Fibroblast of mammary gland (primary cell): ENCODE measurements at places on chromosomes 7 and 10.

GRCh38 chr7:101749891-101750290, 67.5 kb upstream of the CUX1 start:
- DNase-seq = no peak

DNA sequence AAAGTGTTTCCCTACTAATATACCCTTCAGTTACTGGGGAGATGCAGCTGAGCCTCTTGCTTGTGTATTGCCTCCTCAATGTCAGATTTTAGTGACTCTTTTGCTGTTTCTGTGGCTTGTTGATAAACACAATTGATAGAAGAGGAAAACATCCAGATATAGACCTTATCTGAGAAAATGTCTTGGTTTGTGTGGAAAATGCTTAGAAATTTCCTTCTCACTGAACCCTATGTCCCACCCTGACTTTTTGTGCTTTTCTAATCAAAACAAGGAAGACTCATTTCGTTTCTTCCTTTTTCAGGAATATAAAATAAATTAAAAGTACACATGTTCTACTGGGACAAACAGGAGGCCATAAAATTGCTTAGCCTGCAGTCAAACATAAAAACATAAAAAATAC, 257.5 kb downstream of the PHF14 start:
- DNase-seq = no peak

GRCh38 chr10:71761541-71762113, 11.7 kb downstream of the VSIR start:
- DNase-seq = no peak

- peak; percentile 5 for DNase-seq
Measured at GRCh38 chr10:127563718-127564553, 14.8 kb downstream of the NPS start.

- DNase-seq = peak; percentile 98
Measured at GRCh38 chr7:46385662-46386309, 464.7 kb upstream of the IGFBP3 start.

DNA sequence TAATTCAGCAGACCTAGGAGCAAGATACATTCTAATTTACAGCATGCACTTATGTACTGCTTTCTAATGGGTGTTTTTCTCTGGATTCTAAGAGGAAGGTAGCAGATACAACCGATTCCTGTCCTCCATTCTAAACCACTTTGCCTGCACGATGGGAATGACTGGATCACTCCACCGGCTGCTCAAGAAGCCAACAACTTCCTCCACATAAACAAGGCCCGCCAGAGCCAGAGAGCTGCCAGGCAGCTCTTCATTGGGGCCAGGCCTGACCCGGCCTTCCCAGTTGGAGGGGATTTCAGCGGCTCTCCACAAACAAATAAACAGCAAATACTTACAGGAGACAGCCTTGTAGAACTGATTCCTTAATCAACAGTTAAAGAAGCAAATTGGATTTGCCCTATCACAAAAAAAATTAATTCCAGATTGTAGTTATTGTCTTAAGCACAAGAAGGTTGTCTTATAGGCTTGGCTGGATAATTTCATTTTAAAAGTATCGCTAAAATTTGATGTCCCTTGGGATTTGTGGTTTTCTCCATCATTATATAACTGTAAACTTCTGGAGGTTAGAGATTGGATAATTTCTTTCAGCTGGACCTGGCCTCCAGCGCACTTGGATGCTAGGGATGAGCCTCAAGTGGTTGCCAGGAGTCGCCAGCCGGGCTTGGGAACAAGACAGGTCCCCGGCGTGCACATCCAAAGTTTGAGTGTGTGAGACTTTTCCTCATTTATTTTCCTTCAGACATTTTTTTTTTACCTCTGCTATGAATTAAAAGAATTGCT, 20.9 kb downstream of the EBF3 start:
- DNase-seq = peak; percentile 41

GRCh38 chr10:45558425-45558824, 114.1 kb downstream of the ZFAND4 start:
- no peak for DNase-seq

DNA sequence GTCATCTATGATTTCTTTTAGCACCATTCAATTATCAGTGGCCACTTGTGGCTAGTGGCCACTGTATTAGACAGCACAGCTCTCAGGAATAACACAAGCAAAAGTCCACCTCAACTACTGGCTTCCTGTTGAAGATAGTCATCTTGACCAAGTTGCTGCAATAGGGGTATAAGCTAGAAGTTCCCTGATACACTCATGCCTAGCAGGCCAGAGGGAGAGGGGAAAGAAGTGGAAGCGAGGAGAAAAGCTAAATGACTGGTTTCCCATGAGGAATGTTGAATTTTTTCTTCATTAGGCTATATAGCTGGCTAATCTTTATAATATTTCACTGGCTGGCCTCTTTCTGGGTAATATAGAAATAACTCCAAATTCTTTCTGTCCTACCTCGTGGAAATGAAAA, 327.5 kb upstream of the MEOX2 start:
- no peak for DNase-seq

DNA sequence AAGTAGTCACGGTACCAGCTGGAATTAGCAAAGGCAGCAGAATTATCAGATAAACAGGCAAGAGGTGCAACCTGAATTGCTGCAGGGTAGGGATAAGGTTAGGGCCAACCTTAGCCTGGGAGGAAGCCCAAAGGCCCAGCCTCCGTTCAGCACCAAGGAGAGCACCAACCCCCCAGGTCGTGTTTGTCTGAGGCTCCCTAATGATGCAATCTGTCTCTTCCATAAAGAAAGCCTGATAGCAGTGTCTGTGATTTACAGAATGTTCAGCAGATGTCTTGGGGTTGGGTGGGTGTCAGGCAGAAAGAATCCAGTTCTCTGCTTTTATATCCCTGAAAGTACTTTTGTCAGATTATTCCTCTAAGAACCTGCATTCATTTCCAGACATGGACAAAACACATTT, 328.4 kb upstream of the AOAH start:
- DNase-seq = peak; percentile 44

- no peak for DNase-seq
Measured at GRCh38 chr7:132544999-132545398, 31.3 kb downstream of the PLXNA4 start.

DNA sequence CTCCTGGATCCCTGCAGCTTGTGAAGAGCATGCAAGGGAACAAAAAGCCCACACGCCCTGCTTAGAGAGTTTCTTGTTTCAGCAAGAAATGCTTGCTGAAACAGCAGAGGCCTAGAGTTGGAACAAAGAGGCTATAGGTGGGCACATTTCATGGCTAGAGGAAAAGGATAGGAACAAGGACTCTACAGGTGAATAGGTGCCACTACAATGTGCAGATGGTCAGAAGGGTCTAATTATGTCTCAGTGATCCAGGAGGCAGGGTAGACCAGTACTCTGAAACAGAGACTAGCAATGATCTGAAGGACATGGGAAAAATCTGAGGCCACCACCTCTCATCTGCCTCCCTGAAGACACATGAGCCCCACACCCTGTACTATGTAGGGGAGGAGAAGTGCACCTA, 609.0 kb downstream of the REEP3 start:
- DNase-seq = no peak

DNA sequence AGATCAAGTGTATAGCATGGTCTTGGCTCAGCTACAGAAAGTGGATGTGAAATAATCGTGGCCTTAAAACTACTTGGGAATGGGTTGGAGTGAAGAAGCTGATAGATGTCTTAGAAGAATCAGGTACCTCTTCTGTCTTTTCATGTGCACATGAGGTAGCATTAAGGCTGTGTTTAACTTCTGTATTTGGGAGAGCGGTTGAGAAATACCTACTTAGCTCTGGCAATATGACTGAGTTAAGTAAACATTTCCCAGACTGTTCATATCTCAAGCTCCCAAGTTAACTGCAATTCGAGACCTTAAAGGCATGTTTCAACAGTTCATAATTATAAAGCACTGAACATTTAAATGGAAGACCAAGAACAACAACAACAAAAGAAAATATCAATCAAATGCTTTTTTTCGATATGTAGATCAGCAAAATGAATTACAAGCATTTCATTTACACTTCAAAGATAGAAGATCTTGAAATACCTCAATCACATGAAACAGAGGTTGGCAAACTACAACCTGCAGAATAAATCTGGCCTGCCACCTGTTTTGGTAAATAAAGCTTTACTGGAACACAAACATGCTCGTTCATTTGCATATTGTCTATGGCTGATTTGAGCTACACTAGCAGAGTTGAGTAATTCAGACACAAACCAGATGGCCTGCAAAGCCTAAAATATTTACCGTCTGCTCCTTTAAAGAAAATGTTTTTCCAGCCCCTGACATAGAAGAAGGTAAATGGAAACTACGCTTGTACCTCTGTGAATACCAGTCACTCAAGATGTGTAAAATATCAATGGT, 337.1 kb upstream of the GLI3 start:
- DNase-seq = no peak

DNA sequence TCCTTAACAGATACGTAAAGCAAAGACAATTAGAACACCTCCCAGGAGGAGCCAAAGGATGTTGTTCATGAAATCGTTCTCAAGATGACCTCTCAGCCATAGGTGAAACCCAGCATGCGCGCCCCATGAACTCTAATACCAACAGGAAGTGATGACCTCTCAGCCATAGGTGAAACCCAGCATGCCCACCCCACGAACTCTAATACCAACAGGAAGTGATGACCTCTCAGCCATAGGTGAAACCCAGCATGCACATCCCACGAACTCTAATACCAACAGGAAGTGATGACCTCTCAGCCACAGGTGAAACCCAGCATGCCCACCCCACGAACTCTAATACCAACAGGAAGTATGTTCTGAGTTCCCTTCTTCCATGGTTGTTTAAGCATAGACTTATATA, 205.2 kb upstream of the ADARB2 start:
- no peak for DNase-seq

GRCh38 chr10:75469006-75469616, 37.7 kb downstream of the LRMDA start:
- DNase-seq = peak; percentile 99

GRCh38 chr7:76155938-76156337, 45.8 kb upstream of the SRRM3 start:
- DNase-seq = peak; percentile 71

- DNase-seq = no peak
Measured at GRCh38 chr7:145169908-145170307, 334.1 kb upstream of the TPK1 start.

- no peak for DNase-seq
Measured at GRCh38 chr10:117138838-117139580, 939 bp upstream of the VAX1 start.

- DNase-seq = no peak
Measured at GRCh38 chr7:142974626-142975025, 12.5 kb upstream of the KEL start.

GRCh38 chr7:152673897-152674296, 2.0 kb downstream of the XRCC2 start:
- DNase-seq = no peak

DNA sequence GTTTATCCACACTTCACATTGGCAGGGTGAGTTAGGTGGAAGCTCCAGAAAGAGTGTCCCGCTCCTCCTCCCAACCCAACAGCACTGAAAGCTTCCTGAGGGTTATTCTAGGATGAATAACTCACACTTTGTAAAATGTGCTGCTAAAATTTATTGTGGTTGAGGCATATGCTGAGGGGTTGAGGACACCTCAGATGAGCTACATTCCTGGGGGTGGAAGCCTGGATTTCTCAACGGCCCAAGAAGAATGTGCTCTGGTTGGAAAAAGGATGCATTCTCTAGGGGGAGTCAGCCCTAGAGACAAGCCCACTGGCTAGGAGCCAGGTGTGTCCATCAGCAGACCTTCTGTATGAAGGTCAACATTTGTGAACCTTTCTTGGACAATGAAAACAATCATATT, 91.5 kb upstream of the PDE1C start:
- DNase-seq = peak; percentile 67

DNA sequence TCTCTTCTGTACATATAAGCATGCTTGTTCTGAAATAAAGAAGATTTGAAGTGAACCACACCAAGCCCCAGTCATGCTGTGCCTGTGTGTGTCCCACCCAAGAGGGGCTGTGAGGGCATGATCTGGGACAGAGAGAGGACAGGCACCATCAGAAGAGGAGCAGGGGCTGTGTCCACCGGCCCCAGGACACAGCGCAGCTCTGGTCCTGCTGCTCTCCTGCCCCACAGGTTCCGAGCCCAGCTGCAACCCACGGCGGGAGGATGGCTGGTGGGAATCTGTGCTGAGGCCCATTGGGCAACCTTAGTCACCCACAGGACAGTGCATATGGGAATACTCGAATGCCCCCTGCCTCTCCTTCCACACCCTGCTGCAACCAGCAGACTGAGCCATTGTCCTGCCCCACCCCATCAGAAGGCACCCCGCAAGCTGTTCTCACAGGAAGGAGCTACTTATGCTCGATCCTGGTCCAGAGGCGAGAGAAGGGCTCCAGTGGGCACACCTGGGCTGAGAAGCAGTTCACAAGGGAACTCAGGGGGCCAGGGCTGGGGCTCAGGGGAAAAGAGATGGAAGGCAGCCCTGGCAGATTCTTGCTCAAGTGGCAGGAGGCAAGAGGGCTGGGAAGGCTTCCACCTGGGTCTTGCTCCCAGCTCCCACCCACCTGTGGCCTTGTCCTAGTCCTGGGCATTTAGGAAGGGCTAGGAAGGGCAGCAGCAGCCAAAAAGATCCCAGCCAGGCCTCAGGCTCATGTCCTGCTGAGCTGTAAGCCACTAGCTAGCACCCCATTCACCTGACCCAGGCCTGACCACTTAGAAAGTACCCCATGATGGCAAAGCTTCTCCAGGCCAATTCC, 31.9 kb downstream of the LDB3 start:
- DNase-seq = no peak

GRCh38 chr10:28774051-28774995, 97.0 kb downstream of the BAMBI start:
- no peak for DNase-seq

GRCh38 chr10:118036281-118036875, 10.4 kb downstream of the RAB11FIP2 start:
- DNase-seq = no peak

DNA sequence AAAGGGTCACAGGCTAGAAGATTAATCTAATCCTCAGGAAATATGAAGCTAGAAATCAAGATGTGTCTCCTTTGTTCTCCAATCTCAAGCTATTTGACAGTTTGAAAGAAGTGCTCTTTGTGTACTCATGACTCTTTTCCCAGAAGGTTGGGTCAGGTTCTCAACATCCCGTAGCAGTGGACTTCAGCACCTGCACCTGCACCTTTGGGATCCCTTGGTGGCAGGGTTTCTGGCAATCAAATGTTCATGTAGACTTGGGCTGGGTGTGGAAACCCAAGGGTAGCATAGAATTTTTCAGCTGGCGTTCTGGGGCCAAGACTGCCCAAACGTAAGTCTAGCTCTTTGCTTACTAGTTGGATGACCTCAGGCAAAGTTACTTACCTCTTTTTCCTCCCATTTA, 134.4 kb downstream of the ADRA2A start:
- no peak for DNase-seq
